ENCODE measurements at places on chromosomes 11 and 22.

- no peak for DNase-seq
Measured at GRCh38 chr22:40368836-40369235, 1.6 kb upstream of the SGSM3 start.

- DNase-seq: no peak
Measured at GRCh38 chr11:119700536-119701346, 28.3 kb downstream of the NECTIN1 start.

- no peak for DNase-seq
Measured at GRCh38 chr11:21794306-21794705, 398.6 kb upstream of the ANO5 start.

DNA sequence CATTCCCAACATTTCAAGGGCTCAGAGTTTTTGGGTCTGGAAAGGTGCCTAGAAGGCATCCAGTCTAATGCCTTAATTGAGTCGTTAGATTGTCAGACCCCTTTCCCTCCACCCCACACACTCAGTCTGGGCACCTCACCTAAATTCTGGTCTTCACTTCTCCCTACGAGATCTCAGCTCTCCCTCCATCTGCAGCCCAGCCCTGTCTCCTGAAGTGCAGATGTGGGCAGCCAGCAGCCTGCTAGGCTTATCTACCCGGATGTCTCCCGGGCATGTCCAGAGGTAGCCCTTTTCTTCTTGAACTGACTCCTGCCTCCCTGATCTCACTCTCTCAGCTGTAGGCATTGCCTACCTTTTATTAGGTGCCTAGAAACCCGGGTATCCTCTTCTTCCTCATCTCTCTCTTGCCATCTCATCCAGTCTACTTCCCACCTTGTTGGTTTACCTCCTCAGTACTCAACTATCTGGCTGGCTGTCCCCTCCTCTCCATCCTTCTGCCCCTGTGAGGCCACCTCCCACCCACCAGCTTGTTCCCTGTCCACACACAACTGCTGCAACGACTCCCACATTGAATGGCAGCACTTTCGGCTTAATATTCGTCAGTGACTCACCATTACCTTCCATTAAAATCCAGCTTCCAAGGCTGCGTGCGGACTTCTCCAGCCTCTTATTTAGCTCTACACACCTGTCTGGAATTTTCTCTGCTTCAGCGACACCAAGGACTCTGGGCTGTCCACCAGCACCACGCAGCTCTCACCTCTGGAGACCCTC, 6.2 kb downstream of the SEPTIN3 start:
- DNase-seq: no peak

DNA sequence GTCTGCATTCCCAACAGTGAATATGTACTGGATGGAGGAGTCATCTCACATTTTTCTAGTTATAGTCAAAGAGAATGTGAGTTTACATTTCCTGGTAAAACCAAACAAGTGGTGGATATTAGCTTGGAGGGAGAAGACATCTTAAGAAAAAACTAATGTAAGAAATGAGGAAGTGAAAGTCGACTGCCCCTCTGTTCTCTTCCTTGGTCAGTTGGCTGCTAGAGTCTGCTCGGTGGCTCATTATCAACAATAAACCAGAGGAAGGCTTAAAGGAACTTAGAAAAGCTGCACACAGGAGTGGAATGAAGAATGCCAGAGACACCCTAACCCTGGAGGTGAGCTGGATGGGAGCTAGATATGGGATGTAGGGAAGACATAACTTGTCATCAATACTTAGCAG, 5.8 kb downstream of the SLC22A9 start:
- no peak for DNase-seq

GRCh38 chr22:39374191-39374590, 24.4 kb downstream of the SYNGR1 start:
- DNase-seq: no peak

Measured in naive B cell (primary cell).